ENCODE measurements at places on chromosomes 2 and 18. TPM values are rescaled to one million over a fixed set of nuclear protein-coding genes. Genes with fewer than 3 reads are reported as not detected.
A peak's percentile ranks its signal among the peaks of the same experiment; 100 is the strongest.

The INHA gene
- total RNA-seq, result not detected

DNA sequence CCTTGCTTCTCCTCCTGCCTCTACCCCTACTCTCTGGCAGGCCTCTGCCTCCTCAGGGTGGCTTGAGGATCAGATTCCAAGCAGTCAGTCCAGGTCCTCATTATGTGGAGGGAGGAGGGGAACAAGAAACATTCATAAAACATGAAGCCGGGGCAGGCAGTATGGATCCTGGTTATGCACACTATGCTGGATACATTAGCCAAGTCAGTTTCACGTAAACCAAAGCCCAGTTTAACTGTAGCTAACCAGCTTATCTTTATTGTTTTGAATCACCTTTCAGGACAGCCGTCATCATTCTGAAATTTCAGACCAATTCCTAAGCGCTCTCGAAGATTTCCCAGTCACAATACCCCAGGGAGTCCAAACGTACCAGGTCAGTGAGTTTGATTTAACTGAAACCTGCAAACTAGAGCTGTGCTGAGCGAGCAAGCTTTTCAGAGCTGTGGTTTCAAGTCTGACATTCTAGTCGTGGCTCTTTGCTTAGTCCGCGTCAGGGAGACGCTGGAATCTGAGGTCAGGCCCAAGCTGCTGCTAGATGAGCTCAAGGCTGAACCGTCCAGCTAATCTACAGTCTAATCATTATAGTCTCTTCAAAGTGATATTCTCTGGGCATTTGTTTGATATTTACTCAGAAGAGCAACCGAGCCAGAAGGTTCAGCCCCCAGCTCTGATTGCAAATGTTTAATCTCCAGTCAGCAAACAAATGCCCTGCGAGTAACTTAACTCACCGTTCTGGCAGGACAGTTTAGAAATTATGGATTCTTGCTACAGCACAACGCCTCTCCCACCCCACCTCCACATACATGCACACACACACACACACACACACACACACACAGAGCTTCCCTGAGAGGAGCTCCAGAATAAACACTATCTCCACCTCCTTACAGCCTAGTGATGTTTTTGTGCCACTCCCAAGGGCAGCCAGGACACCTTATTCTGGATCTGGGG, 63.8 kb upstream of the BZW1 start:
- H3K27ac ChIP-seq, result no peak overlapping the region
- no peaks in the 10 kb centered on the region for H3K4me1 ChIP-seq
- H3K4me3 ChIP-seq, result no peak overlapping the region
- peaks cover 5% of the 10 kb centered on the region for H3K27me3 ChIP-seq

The ADGRF3 gene
- total RNA-seq, result 3.1 TPM

- H3K4me3 ChIP-seq, result no peak overlapping the region
- DNase-seq, result no peak
- H3K27me3 ChIP-seq, result peaks cover 6% of the 10 kb centered on the region
- H3K27ac ChIP-seq, result no peak overlapping the region
- no peaks in the 10 kb centered on the region for H3K4me1 ChIP-seq
Measured at GRCh38 chr2:2889646-2890045, 488.0 kb downstream of the EIPR1 start.

GRCh38 chr2:140835079-140835478, 1295.7 kb downstream of the LRP1B start:
- H3K36me3 ChIP-seq, result no peaks in the 10 kb centered on the region
- H3K4me3 ChIP-seq, result no peak overlapping the region
- no peak overlapping the region for H3K27ac ChIP-seq
- H3K27me3 ChIP-seq, result no peaks in the 10 kb centered on the region
- DNase-seq, result no peak

The TMEFF2 gene
- total RNA-seq, result not detected

DNA sequence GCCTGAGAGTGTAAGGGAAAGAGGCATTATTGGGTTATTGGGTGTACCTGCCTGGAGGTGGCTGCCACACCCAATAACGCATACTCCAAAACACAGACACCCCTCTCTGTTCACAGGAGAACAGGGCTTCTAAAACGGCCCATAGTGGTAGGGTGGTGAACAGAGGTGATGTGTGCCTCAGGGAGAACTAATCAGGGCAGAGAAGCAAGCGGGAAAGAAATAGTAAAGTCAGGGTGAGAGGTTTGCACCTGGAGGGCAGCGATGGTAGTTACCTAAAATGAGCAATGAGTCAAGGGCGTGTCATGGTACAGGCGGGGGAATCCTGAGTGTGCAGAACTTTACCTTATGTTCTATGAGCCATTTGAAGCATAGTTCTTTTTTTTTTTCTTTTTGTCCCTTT, 21.6 kb upstream of the VPS4B start:
- no peaks in the 10 kb centered on the region for H3K27me3 ChIP-seq
- H3K36me3 ChIP-seq, result no peaks in the 10 kb centered on the region
- DNase-seq, result peak; percentile 33
- H3K27ac ChIP-seq, result no peak overlapping the region

The SEC11C gene
- total RNA-seq, result 53.5 TPM

The FIGN gene
- not detected for total RNA-seq

The RGPD4 gene
- total RNA-seq, result 0.14 TPM

The ANKRD30BL gene
- total RNA-seq, result not detected

The KIF5C gene
- total RNA-seq, result 14.1 TPM

GRCh38 chr2:113734185-113734584, 22.3 kb downstream of the SLC35F5 start:
- no peak overlapping the region for H3K27ac ChIP-seq
- peaks cover 9% of the 10 kb centered on the region for H3K4me1 ChIP-seq
- DNase-seq, result peak; percentile 29
- H3K27me3 ChIP-seq, result no peaks in the 10 kb centered on the region

The MARCHF4 gene
- total RNA-seq, result not detected

The TACR1 gene
- total RNA-seq, result not detected

- H3K36me3 ChIP-seq, result no peaks in the 10 kb centered on the region
- no peak for DNase-seq
- H3K4me3 ChIP-seq, result no peak overlapping the region
- H3K4me1 ChIP-seq, result no peaks in the 10 kb centered on the region
- peaks cover 7% of the 10 kb centered on the region for H3K27me3 ChIP-seq
Measured at GRCh38 chr2:222255090-222255489, 43.7 kb downstream of the PAX3 start.

DNA sequence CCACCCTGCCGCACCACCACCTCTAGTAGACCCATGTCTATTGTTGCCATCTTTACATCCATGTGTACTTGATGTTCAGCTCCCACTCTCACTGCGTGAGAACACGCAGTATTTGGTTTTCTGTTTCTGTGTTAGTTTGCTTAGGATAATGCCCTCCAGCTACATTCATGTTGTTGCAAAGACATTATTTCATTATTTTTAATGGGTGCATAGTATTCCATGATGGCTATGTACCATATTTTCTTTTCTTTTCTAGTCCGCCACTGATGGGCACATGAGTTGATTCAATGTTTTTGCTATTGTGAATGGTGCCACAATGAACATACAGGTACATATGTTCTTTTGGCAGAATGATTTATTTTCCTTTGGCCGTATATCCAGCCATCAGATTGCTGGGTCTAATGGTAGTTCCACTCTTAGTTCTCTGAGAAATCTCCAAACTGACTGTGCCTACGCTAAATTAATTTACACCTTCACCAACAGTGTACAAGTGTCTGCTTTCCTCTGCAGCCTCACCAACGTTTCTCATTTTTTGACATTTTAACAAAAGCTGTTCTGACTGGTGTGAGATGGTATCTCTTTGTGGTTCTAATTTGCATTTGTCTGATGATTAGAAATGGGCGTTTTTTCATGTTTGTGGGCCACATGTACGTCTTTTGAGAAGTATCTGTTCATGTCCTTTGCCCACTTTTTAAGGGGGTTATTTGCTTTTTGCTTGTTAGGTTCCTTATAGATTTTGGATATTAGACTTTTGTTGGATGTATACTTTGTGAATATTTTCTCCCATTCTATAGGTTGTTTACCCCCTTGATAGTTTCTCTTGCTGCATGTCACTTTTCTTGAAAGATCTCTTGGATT, 10.5 kb upstream of the ZNF513 start:
- peak overlapping the region; percentile 77 for H3K27ac ChIP-seq
- peak overlapping the region; percentile 16 for H3K4me3 ChIP-seq
- H3K36me3 ChIP-seq, result peaks cover 26% of the 10 kb centered on the region
- DNase-seq, result no peak
- no peaks in the 10 kb centered on the region for H3K27me3 ChIP-seq
- peaks cover 26% of the 10 kb centered on the region for H3K4me1 ChIP-seq

DNA sequence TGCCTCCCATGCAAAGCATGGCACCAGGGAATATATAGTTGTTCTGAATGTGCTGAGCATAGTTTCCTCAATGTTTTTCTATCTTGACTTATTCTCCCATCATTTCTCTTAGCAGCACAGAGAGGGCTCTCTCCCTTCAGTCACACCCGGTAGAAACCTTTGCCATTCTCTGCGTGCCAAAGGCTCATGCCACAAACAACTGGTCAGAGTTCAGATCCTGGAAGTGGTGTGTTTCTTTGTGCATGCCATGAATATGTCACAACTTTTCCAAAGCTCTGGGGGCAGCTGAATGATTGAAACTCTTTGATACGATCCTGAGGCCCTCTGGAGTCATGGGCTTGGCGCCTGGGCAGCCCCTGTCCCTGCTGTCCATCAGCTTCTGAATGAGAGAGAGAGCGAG, 28.0 kb upstream of the EDAR start:
- H3K4me3 ChIP-seq, result no peak overlapping the region
- DNase-seq, result no peak
- peaks cover 16% of the 10 kb centered on the region for H3K4me1 ChIP-seq
- no peaks in the 10 kb centered on the region for H3K27me3 ChIP-seq

GRCh38 chr2:147855316-147855715, 10.5 kb downstream of the ACVR2A start:
- H3K36me3 ChIP-seq, result no peaks in the 10 kb centered on the region
- H3K4me3 ChIP-seq, result no peak overlapping the region
- no peak for DNase-seq
- H3K27me3 ChIP-seq, result no peaks in the 10 kb centered on the region

GRCh38 chr2:179106676-179107428, 56.9 kb upstream of the CCDC141 start:
- no peak overlapping the region for H3K4me3 ChIP-seq
- H3K4me1 ChIP-seq, result peaks cover 31% of the 10 kb centered on the region
- H3K27ac ChIP-seq, result peak overlapping the region; percentile 12
- peak; percentile 30 for DNase-seq
- H3K36me3 ChIP-seq, result no peaks in the 10 kb centered on the region

DNA sequence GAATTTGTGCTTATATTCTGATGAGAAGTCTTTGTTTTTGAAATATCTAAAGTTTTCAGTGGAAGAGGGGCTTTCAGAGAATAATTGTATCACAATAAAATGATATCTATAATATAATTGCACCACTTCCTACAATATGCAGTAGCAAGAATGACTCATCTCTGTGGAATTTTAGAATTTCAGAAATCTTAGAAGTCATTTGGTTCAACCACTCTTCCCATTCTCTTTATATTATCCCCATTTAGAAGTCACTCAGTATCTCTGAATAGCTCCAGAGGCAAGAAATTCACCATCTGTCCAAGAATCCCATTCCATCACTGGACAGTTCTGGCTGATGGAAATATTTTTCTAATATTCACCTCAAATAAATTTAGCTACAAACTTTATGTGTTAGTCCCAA, 59.3 kb upstream of the CCDC68 start:
- H3K4me1 ChIP-seq, result no peaks in the 10 kb centered on the region
- H3K36me3 ChIP-seq, result no peaks in the 10 kb centered on the region
- H3K27ac ChIP-seq, result no peak overlapping the region
- no peak overlapping the region for H3K4me3 ChIP-seq
- DNase-seq, result no peak

GRCh38 chr2:218896501-218897393, 16.1 kb downstream of the WNT10A start:
- H3K4me3 ChIP-seq, result peak overlapping the region; percentile 53
- H3K27me3 ChIP-seq, result peaks cover 20% of the 10 kb centered on the region
- DNase-seq, result peak; percentile 94
- peak overlapping the region; percentile 92 for H3K27ac ChIP-seq
- H3K4me1 ChIP-seq, result peaks cover 54% of the 10 kb centered on the region

The TFPI gene
- total RNA-seq, result 0.21 TPM

DNA sequence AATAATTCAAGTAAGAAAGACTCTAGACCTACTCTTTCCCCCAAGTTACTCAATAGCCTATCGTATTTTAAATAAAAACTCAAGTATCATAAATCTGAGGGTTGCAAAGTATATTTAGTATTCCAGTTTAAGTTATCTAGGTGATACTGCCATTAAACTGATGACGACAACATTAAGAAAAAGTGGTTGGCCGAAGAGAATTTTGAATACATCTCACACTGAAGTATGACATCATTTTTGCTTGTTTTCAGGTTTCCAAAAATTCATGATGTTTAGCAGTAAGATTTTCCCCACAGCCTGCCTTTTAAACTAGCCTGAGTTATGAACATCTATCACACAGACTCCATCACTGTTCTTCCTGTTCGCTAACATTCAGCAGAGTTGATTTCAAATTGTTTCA, 102.1 kb upstream of the RAB27B start:
- no peak overlapping the region for H3K4me3 ChIP-seq
- H3K4me1 ChIP-seq, result no peaks in the 10 kb centered on the region
- DNase-seq, result no peak
- H3K27me3 ChIP-seq, result no peaks in the 10 kb centered on the region
- no peak overlapping the region for H3K27ac ChIP-seq

GRCh38 chr18:49837889-49838288, 24.6 kb upstream of the ACAA2 start:
- H3K36me3 ChIP-seq, result no peaks in the 10 kb centered on the region
- no peak overlapping the region for H3K4me3 ChIP-seq
- no peaks in the 10 kb centered on the region for H3K27me3 ChIP-seq
- no peak overlapping the region for H3K27ac ChIP-seq
- no peaks in the 10 kb centered on the region for H3K4me1 ChIP-seq
- no peak for DNase-seq

GRCh38 chr18:76145521-76146376, 349.3 kb downstream of the ZNF516 start:
- H3K27me3 ChIP-seq, result no peaks in the 10 kb centered on the region
- no peak for DNase-seq
- no peaks in the 10 kb centered on the region for H3K4me1 ChIP-seq

The TMEM247 gene
- not detected for total RNA-seq

The PLGLB2 gene
- 0.54 TPM for total RNA-seq

DNA sequence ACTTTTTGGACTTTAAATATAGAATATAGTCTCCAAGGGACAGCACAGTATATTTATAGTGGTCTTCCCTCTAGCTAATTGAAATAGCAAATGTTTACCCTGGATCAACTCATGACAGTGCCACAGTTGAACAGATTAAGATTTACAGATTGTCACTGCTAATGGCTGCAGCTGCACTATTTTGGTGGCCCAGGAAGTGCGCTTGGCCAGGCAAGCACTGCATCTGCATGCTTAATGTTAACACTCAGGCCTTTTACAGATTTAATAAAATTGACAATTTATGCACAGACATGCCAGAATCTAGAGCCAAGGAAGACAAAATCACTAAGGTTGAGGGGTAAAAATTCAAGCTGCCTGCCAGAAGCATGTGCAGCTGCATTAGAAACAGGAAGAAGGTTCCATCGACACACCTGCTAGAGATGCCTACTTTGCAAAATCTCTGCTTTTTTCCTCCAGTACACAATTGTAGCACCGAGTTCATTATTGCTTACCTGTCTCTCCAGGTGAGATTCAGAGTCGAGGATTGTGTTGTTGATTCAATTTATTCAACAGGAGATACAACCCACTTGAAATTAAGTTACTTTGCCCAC, 1042.3 kb upstream of the NRXN1 start:
- no peak overlapping the region for H3K27ac ChIP-seq
- no peak overlapping the region for H3K4me3 ChIP-seq
- no peaks in the 10 kb centered on the region for H3K27me3 ChIP-seq
- H3K4me1 ChIP-seq, result no peaks in the 10 kb centered on the region
- H3K36me3 ChIP-seq, result no peaks in the 10 kb centered on the region

- H3K4me1 ChIP-seq, result peaks cover 30% of the 10 kb centered on the region
- no peaks in the 10 kb centered on the region for H3K36me3 ChIP-seq
- peak; percentile 78 for DNase-seq
- peak overlapping the region; percentile 89 for H3K27ac ChIP-seq
- no peaks in the 10 kb centered on the region for H3K27me3 ChIP-seq
Measured at GRCh38 chr2:64945973-64946768, 43.0 kb upstream of the SLC1A4 start.
